ENCODE measurements at places on chromosomes 1 and 21.
A peak's percentile ranks its signal among the peaks of the same experiment; 100 is the strongest.

DNA sequence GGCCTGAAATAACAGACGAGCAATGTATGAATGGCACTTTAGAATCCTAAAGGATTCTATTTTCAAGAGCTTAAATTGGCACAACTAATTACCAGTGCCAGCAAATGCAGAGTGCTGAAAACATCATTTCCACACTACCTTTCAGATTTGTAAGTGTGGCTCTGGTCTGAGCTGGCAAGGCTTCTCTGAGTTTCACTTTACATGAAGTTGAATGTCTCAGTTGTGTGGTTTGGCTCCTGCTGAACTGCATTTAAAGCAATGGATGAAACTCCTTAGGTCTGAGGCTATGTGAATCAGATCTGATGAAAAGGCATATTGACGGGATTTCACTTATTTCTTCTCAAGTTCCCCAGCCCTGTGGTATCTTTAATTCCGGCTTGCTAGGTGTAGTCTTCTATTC, 114.8 kb upstream of the PTGFR start:
- peak; percentile 47 for DNase-seq

- no peak for DNase-seq
Observed at GRCh38 chr1:180425952-180426351, 76.4 kb downstream of the ACBD6 start.

DNA sequence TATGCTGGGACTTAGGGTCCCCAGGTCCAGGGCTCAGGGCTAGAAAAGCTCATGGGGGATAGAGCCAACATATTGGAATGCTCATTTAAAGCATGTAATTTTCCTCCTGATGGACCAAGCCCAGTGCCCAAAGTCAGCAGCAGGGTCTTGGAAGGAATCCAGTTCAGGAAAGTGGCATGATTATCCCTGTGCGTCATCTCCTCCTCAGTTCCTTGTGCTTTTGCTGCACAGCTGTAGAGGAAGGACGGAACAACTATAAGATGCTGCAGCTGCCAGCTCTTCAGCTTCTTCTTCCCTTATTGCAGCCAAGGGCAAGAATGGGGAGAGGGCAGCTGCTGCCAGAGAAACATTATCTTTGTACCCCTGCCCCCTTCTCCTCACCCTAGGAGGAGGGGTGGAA, 58.4 kb downstream of the OVGP1 start:
- DNase-seq, result no peak

GRCh38 chr1:44707112-44707881, 23.7 kb downstream of the RNU5D-1 start:
- DNase-seq, result peak; percentile 95

DNA sequence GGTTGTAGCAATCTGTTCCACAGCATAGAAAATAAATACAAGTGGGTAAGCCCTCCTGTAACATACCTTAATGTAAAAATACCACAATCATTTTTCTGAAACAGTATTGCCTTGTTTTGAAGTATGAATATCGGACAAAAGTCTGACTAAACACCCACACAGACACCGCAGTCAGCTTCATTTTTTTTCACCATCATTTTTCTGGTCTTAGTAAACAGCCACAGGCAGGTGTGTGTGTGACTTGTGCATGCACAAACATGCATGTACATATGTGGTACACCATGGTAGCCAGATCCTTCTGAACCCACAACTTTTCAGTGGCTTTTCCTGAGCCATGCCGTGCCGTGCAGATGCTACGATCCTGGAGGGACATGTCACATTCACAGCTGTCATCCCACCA, 261.7 kb downstream of the PCP4 start:
- DNase-seq, result no peak

GRCh38 chr1:94827434-94827833, 7.3 kb downstream of the SLC44A3 start:
- no peak for DNase-seq

- no peak for DNase-seq
Observed at GRCh38 chr1:45348966-45349677, 8.9 kb upstream of the MUTYH start.

DNA sequence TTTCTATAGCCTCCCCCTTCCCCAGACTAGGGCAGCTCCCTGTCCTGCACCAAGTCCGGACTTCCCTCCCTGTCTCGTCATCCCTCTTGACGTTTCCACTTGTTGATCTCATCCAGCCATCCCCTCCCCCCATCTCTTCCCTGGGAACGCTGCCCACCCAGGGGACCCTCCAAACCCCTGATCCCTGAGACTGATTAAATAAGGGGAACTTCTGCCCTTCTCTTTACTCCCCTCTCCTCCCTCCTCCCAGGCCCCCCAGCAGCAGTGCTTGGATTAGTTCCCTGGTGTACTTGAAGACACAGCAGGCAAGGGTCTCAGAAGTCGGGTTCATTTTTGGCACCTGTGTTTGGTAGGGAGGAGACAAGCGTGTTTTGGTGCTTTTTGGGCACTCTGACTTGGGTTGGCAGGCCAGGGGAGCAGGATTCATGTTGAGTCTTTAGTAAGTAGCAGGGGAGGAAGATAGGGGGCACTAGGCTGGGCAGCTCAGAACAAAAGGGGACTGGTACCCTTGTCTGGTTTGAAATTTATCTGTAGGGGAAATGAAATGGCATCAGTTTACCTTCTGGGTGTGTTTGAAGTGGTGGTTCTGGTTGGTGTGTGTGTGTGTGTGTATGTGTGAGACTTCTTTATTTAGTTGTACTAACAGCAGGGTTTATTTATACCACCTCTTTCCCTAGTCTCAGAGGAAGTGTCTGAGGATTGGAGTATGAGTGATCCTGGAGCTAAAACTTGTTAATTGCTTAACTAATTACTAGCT, 11.1 kb downstream of the VANGL2 start:
- DNase-seq, result no peak

- DNase-seq, result peak; percentile 62
Observed at GRCh38 chr1:22416555-22417454, 34.8 kb upstream of the ZBTB40 start.

DNA sequence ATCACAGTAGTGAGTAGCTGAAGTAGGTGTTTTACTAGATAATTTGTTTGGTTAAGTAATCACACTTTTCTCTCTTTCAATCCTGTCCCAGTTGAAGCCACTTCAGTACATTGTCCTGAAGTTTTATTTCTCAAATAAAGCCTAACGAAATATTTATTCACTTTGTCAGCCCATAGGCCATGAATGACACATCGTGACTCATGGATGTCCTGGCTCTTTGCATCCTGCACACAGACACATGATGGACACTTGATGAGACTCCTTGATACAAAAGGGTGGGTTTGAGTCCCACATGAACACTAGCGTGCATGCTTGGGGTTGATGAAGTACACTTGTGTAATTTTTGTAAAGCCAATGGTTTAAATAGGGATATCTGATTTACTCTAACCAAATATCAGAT, 22.7 kb upstream of the LAMC2 start:
- peak; percentile 88 for DNase-seq

GRCh38 chr21:26469789-26470188, 103.3 kb downstream of the CYYR1 start:
- peak; percentile 82 for DNase-seq

DNA sequence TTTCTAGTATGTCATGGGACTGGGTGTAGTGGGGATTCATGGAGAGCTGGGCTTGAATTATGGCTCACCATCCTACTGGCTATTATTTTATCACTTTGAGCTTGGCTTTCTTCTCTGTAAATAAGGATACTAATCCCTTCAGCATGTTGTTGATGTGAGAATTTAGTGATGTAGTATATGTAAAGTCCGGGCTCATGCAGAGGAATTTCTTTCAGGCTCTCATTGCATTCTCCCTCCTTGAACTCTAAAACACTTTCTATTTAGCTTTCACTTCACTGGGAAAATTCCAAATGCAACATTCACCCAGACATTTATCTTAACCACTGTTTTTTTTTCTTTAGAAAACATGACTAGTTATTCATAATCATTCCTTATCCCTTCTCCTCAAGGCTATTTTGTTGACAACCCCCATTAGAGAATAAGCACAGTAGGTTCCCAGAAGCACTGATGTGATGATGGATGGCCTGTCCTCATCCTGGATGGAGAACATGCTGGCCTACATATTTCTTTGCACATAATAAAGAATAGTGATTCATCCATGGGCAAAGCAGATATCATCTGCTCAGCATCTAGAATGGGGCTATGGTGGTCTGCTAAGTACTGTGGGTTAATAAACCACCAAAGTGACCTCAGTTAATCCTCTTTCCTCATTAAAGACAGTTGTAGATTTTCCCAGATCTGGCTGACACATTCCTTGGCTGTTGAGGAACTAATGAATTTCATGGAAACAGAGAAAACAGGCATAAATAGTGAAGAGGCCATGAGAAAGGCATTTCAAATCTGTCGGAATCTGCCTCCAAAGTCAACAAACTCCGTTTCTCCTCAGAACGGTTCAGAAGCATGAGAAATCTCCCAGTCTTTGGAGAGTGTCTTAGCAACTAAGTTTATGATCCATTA, 68.0 kb upstream of the CYP2J2 start:
- DNase-seq, result peak; percentile 77

DNA sequence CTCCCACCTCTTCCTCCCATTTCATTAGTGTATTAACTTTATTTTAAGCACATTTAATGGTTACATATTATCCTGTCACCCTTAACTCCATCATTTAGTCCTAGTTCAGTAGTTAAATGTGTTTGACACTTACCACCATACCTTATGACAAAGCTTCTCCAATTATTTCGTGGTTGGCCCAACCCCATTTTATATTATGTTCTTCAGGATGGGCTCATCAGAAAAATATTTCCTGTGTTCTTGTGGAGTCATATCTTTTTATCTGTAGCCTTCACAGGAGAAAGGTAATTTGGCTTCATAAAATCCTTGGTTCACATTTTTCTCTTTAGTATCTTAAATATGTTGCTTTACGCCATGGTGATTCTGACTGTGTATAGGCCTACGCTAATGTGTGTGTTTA, 142.3 kb upstream of the COL6A1 start:
- peak; percentile 62 for DNase-seq

DNA sequence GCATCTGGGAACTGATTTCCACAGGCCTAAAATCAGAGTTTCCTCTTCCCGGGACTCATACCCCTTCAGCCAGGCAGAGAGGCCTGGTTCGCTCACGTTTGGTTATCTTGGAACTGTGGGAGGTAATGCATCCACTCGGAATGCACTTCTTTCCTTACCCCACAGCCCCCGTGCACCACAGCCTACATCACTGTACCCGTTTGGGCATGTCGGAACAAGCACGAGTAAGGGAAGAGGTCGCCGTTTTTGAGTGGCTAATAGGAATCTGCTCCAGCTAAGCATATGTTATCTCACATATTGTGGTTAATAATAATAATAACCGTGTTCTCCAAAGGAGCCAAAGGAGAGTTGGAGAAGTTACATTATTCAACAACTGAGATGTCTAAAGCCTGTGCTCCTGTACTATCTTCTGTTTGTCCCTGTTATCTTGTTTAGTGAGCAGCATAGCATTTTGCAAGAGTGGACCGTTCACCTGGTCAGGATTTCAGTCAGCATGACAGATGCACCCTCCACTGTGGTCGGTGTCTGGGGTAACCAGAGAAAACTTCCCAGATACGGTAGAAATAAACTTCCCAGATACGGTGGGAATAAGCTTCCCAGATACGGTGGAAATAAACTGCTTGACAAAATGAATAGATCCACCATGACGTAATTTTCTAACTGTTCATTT, 198.6 kb downstream of the SDCCAG8 start:
- DNase-seq, result no peak

GRCh38 chr1:196558411-196558810, 49.8 kb downstream of the KCNT2 start:
- DNase-seq, result peak; percentile 95

DNA sequence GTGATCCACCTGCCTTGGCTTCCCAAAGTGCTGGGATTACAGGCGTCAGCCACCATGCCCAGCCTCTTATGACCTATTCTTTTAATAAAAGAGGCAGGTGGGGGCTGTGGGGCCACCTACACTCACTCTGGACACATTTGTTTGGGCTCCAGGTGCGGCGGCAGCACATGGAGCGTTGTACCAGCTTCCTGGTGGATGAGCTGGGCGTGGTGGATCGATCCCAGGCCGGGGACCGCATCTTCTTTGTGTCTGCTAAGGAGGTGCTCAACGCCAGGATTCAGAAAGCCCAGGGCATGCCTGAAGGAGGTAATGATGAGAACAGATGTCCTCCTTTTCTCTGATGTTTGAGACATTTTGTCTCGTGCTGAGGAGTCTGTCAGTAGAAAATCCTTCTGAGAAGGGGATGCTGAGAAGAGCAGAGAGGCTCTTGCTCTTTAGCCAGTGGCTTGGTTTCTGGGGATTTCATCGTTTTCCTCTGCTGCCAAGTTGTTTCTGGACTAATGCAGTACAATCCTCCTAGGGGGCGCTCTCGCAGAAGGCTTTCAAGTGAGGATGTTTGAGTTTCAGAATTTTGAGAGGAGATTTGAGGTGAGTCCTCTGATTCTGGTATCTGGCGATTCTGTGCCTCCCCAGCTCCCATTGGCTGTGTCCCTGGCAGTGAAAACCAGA, 17.9 kb upstream of the MIIP start:
- peak; percentile 47 for DNase-seq

DNA sequence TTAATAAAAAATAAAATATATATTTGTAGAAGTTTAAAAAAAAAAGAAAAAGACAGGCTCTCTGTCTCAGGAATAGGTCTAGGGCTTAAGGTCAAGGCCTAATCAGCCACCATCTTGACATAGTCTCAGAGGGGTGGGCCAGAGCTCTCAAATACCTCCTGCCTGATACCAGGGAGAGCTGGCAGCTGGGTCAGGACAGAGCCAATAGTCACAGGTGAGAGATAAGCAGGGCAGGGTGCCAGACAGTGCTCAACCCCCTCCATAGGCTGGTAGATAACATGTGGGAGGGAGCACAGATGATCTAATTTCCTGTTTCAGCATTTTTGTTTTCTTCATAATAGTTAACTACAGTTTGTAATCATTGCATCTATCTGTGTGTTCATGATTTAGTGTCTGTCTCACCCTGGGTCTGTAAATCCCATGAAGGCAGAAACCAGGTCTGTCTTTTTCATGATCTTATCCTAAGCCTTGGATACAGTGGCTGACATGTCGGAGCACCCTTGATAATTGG, 152.0 kb upstream of the GRIK3 start:
- DNase-seq, result no peak

- DNase-seq, result peak; percentile 65
Observed at GRCh38 chr1:20883766-20884165, 96.7 kb upstream of the HP1BP3 start.

GRCh38 chr1:178986204-178986603, 39.5 kb upstream of the FAM20B start:
- no peak for DNase-seq

GRCh38 chr1:90291431-90292216, 296.7 kb downstream of the ZNF326 start:
- DNase-seq, result no peak

DNA sequence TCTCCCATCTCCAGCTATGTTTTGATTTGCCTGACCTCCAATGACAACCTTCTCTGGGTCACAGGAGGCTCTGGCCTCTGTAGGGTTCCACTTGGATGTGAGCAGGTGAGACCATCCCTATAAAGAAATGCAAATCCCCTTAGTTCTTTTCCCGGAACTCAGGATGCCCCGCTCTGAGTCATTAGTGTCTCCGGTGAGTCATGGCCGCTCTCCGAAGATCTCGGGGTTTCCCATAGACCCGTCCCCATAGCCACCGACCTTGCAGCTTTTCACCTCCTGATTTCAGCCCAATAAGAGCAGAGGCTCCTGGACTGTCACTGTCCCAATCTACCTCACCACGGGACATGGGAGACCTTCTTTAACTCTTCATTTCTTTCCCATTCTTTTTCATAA, 98.2 kb downstream of the PGBD5 start:
- peak; percentile 40 for DNase-seq
